ENCODE measurements at places on chromosomes 3 and 15.

DNA sequence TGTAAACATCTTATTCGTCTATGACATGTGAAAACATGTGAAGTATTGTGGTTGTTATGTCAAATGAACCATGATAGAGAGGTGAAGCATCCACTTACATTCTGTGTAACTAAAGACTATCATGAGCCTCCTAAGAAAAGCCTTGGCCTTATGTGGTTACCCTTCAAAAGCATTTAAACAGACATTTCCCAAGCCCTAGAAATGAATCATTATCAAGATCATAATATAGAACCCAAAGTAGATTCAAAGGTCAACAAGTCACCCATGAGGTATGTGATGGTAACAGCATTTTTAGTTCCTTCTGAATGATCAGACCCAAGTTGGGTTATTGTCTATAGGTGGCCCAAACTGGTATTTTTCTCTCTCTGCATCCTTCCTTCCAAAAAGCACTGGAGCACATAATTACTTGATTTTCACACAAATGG, 408.0 kb downstream of the TBL1XR1 start:
- no peak for DNase-seq

DNA sequence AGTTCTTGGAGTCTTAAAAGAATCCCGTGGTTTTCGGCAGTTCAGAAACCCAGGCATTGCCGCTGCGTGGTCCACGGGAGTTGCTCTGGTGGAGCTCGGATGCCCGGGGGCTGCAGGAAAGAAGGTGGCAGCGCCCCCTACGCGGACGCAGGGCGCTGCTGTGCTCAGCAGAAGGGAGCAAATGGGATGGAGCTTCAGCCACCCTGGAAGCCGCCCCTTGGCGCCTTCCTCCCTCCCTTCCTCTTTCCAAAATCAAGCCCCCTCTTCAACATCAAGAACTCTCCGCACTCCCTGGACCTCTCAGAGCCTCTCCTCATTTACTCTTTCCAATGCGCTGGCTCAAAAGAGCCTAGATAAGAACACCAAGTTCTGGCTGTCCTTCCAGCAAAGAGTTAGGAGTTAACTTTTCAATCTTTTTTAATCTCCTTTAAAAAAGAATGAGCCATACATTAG, 880 bp upstream of the CHRNA7 start:
- DNase-seq: no peak

GRCh38 chr3:169159726-169160125, 503.8 kb downstream of the MECOM start:
- no peak for DNase-seq

- peak; percentile 39 for DNase-seq
These were observed 721 bp downstream of the MYEF2 start for GRCh38 chr15:48177383-48177765.

GRCh38 chr15:57867970-57868798, 161.7 kb downstream of the POLR2M start:
- DNase-seq: no peak

DNA sequence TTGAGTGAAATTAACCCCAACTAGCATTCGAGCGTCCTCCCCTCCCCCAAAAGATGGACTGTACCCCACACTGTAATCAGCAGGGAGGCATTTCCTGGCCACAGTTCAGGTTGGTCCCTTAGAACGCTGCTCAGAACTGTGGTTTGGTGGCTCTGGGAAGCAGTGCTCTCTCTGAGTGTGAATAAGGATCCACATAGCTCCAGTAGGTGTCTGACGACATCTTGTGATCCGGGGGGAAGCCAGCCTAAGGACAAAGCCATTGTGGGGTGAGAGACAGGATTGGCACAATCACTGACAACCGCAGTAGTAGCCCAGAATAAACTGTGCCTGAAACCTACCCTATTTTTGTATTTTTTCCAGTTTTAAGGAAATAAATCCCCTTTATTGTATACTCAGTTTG, 125.3 kb downstream of the IGF1R start:
- no peak for DNase-seq

DNA sequence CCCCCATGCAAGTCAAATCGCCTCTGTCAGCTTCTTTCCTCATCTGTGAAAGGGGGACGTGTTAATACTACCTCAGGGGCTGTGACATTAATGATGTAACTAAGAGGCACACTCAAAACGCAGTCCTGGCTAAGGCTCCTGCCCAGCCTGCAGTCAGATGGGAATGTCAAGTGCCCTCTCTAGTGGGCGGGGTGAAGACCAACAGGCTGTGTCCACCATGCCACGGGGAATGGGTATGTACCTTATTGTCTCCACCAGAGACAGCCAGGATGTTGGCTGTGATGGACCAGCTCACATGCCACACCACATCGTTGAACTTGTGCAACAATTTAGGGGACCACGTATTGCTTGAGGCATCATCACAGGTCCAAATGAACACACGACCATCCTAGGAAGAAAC, 11.0 kb upstream of the GHRL start:
- no peak for DNase-seq

GRCh38 chr3:59469948-59470723, 420.3 kb upstream of the CFAP20DC start:
- DNase-seq: no peak

GRCh38 chr3:100602506-100603444, 6.6 kb upstream of the ADGRG7 start:
- no peak for DNase-seq

GRCh38 chr15:48358229-48359152, 27.3 kb downstream of the DUT start:
- peak; percentile 26 for DNase-seq

DNA sequence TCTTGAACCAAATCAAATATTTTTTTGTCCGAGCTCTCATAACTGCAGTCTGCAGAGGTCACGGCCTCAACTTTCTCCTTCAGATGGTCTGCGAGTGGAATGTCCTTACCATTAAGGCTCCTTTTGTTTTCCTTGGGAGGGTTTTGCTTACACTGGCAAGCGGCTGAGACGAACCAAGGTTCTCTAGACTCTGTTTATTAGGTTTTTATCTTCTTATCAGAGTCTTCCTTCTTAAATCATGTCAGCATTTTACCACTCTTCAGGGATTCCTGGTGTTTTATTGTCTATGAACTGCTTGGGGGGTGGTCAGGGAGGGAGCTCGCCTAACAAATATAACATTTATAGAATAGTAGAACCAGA, 773.7 kb upstream of the NR2F2 start:
- DNase-seq: peak; percentile 47

DNA sequence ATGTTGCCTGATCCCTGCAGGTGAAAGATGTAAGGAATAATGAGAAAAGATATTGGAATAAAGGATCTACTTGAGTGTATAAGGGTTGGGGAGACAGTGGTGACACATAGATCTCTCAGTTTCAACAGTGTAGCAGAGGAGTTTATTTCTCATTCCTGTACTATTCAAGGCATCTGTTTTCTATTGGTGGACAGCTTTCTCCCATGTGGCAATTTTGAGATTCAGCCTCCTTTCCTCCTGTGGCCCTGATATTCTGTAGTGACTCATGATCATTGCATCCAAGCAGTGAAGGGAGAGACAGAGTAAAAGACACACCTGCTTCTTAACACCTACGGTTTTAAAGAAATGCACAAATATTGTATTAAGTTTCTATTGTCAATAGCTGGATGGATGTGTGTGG, 327.6 kb downstream of the GRM7 start:
- no peak for DNase-seq

DNA sequence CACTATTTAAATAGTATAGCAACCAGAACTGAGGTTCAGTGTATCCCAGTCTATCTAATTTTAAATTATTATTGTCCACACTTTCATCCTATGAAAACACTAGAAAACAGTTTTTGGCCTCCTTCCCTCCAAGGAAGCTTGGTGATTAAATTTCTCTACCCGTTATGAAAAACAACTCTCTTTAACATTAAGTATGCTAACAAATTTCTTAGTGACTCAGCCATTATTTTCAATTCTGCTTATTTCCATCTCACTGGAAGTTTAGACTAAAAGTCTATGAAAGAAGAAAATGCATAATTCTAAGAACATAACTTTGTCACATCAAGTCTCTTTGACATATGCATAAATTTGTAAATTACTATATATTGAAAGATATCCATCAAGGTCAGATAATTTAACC, 185.2 kb downstream of the NSUN3 start:
- no peak for DNase-seq

DNA sequence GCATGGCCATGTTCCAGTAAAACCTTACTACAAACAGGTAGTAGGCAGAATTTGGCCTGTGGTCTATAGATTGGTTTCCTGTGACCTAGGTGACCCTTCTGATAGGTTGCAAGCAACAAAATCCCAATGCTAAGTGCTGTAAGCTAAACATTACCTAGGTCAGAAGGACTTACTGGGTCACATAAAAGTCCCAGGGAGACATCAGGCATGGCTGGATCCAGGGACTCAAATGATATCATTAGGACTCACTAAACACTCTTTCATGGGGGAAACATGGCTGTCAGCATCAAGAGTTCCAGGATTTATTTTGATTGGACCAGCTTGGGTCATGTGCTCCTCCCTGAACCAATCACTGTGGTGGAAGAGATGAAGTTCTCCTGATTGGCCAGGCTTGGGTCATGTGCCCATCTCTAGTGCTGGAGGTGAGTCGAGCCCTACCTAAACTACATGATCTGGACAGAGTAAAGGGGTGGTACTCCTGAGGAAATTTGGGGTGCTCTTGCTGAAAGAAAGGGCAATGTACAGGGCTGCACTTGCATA, 16.8 kb upstream of the SLC6A1 start:
- no peak for DNase-seq
